Osteoblast (primary cell): ENCODE measurements at places on chromosomes 2 and 18. TPM values are rescaled to one million over a fixed set of nuclear protein-coding genes. Genes with fewer than 3 reads are reported as not detected.

The NDC80 gene
- 2.2 and 3.5 TPM in 2 replicates for total RNA-seq

The TTR gene
- not detected in 2 replicates for total RNA-seq

The RFTN2 gene
- total RNA-seq = 14.5 and 18.6 TPM in 2 replicates

The CAPG gene
- total RNA-seq = 97.2 and 140 TPM in 2 replicates

The CNDP1 gene
- total RNA-seq = not detected in 2 replicates

The UGT1A10 gene
- total RNA-seq = not detected in 2 replicates

The CHRND gene
- not detected in 2 replicates for total RNA-seq

The ATP6V1C2 gene
- under 0.01 TPM in 2 replicates for total RNA-seq

The ZNF521 gene
- total RNA-seq = 27.5 and 33.6 TPM in 2 replicates

The BOD1L2 gene
- not detected in 2 replicates for total RNA-seq

The TTC21B gene
- total RNA-seq = 25.7 and 29.8 TPM in 2 replicates

The VAPA gene
- total RNA-seq = 277 and 316 TPM in 2 replicates

The DSG1 gene
- not detected in 2 replicates for total RNA-seq

The ARHGEF4 gene
- total RNA-seq = 3.6 and 7.7 TPM in 2 replicates

The MDH1B gene
- 0.88 and 2.2 TPM in 2 replicates for total RNA-seq

The IL1R2 gene
- 0.36 and 0.88 TPM in 2 replicates for total RNA-seq

The NBEAL1 gene
- total RNA-seq = 51.0 and 51.8 TPM in 2 replicates

The GKN2 gene
- not detected in 2 replicates for total RNA-seq

The SOWAHC gene
- 14.7 and 17.7 TPM in 2 replicates for total RNA-seq

The CRYBA2 gene
- not detected in 2 replicates for total RNA-seq

The NETO1 gene
- total RNA-seq = under 0.01 TPM in 1 of 2 replicates, not detected in the other

The TMEFF2 gene
- under 0.01 TPM in 2 replicates for total RNA-seq

The CIDEA gene
- not detected in 2 replicates for total RNA-seq

The HOXD9 gene
- total RNA-seq = 0.36 and 0.59 TPM in 2 replicates

The DOCK10 gene
- 33.3 and 38.3 TPM in 2 replicates for total RNA-seq

The SCN3A gene
- 0.59 and 0.72 TPM in 2 replicates for total RNA-seq

The SERPINB10 gene
- total RNA-seq = 0.29 TPM in 1 of 2 replicates, not detected in the other

The EMILIN1 gene
- total RNA-seq = 137 and 138 TPM in 2 replicates

The OSR1 gene
- total RNA-seq = 15.2 and 20.9 TPM in 2 replicates

The KIAA2012 gene
- under 0.01 TPM in 1 of 2 replicates, not detected in the other for total RNA-seq

The GALNT5 gene
- total RNA-seq = 56.5 and 75.7 TPM in 2 replicates

The RAB27B gene
- 55.7 and 99.0 TPM in 2 replicates for total RNA-seq

The LCT gene
- total RNA-seq = under 0.01 TPM in 2 replicates

The FABP1 gene
- under 0.01 TPM in 1 of 2 replicates, not detected in the other for total RNA-seq

The IDH1 gene
- 181 and 226 TPM in 2 replicates for total RNA-seq

The TMEM178A gene
- total RNA-seq = 0.29 and 0.72 TPM in 2 replicates

The NMUR1 gene
- under 0.01 TPM in 2 replicates for total RNA-seq

The EFEMP1 gene
- 1,402 and 1,564 TPM in 2 replicates for total RNA-seq

The UNC50 gene
- total RNA-seq = 31.5 and 36.2 TPM in 2 replicates

The ASPRV1 gene
- total RNA-seq = 0.29 and 0.72 TPM in 2 replicates

The REG1B gene
- total RNA-seq = not detected in 2 replicates

The PLEKHH2 gene
- total RNA-seq = 18.8 and 19.2 TPM in 2 replicates

The SYT4 gene
- total RNA-seq = not detected in 2 replicates

The UGT1A4 gene
- total RNA-seq = not detected in 2 replicates

The MSGN1 gene
- total RNA-seq = not detected in 2 replicates

The CNDP2 gene
- total RNA-seq = 25.3 and 27.7 TPM in 2 replicates

The TDRD15 gene
- not detected in 2 replicates for total RNA-seq

The L3MBTL4 gene
- 0.36 and 0.88 TPM in 2 replicates for total RNA-seq

The ABHD3 gene
- 3.8 and 4.0 TPM in 2 replicates for total RNA-seq

The GDF7 gene
- under 0.01 TPM in 1 of 2 replicates, not detected in the other for total RNA-seq

The PAIP2B gene
- 0.36 and 0.59 TPM in 2 replicates for total RNA-seq

The PLA2R1 gene
- total RNA-seq = 19.2 and 19.9 TPM in 2 replicates

The FAM237A gene
- total RNA-seq = not detected in 2 replicates
